ENCODE measurements at places on chromosomes 1 and 21. TPM values are rescaled to one million over a fixed set of nuclear protein-coding genes. Genes with fewer than 3 reads are reported as not detected.

KRTAP21-3 gene
- not detected for total RNA-seq

LENEP gene
- not detected for total RNA-seq

KPRP gene
- total RNA-seq, result not detected

GRCh38 chr1:63873751-63874150 lies 99.9 kb downstream of the ROR1 start:
- H3K36me3 ChIP-seq, result no peaks in the 10 kb centered on the region
- no peaks in the 10 kb centered on the region for H3K27me3 ChIP-seq
- no peak for DNase-seq
- H3K27ac ChIP-seq, result peak overlapping the region; percentile 17
- H3K4me1 ChIP-seq, result peaks cover 23% of the 10 kb centered on the region

- H3K27me3 ChIP-seq, result no peaks in the 10 kb centered on the region
- peak overlapping the region; percentile 99 for H3K27ac ChIP-seq
- H3K4me1 ChIP-seq, result peaks cover 64% of the 10 kb centered on the region
- H3K36me3 ChIP-seq, result peaks cover 33% of the 10 kb centered on the region
Measured at GRCh38 chr1:44802306-44803061, 2.3 kb downstream of the PLK3 start.
